ENCODE measurements at places on chromosomes 6 and 20.
A peak's percentile ranks its signal among the peaks of the same experiment; 100 is the strongest.

DNA sequence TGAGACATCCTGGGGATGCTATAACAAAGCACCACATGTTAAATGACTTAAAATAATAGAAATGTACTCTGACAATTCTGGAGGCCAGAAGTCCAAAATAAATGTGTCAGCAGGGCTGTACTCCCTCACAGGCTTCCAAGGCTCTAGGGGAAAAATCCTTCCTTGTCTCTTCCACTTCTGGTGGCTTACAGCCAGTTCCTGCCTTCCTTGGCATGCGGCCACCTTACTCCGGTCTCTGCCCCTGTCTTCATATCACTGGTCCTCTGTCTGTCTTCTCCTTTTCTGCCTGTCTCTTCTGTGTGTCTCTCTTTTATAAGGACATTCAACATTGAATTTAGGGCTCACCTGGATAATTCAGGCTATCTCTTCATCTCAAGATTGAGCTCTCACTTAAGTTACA is 155.3 kb upstream of the SYNCRIP start:
- DNase-seq: no peak

DNA sequence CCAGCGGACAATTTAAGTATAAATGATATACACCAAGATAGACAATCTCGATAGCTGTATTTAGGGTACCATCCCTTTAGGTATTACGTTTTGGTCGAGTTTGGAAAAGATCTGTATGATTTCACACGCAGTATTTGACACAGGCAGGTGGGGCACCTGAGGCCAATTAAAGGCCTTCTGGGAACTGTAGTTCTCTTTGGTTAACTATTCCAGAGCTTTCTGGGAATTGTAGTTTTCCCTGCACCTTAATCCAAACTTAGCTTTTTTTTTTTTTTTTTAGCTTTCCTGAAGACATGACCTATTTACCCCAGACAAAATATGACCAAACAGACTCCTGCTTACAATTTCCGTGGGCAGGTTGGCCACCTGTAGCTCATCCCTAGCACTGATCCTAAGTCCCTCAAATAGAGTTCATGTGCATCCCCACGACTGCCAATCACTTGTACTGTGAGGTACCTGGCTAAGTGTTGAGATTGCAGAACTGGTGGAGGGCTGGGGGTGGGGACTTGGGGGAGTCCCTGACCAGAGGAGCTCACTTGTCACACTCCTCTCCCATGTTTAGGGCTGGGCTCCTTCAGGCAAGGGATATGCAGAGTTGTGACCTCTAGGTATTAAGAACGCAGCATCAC is 999 bp upstream of the EHMT2 start:
- peak; percentile 22 for DNase-seq

- DNase-seq: no peak
These were observed 10.7 kb downstream of the TRAM2 start for GRCh38 chr6:52566201-52566600.

DNA sequence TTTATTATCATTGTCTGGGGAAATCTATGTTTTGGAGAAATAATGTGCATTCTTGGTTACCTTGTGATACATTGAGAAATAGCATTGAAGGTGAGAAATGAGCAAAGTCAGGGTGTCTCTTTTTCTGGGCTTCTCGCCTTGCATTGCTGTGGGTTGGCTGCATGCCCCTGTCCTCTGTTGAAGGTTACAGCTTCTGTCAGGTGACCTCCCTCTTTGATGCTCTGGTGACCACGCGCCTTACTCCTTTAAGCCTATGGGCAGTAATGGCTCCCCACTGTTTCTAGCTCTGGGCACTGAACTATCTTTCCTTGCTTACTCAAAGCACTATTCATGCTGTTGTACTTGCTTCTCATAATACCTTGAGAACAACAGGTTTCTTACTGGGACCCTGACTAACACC is 14.6 kb downstream of the ADGRB3 start:
- no peak for DNase-seq

DNA sequence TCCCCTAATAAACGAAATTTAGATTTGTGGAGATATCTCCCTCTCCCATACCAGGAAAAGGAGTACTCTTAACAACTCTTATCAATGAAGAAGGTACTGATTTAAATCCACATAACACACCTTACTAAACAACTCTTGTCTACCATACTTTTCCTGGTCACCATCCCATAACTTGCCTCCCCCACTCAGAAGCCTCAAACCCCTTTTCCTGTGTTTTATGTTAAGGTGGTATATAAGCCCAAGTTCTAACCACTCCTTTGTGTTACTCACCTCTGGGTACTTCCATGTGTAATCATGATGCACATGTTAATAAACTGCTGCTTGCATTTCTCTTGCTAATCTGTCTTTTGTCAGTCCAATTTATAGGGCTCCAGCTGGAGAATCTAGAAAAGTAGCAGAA is 330.7 kb downstream of the CD83 start:
- DNase-seq: no peak

- peak; percentile 76 for DNase-seq
These were observed 38.7 kb downstream of the RGS17 start for GRCh38 chr6:153092082-153093013.

GRCh38 chr6:40325791-40326190 is 261.4 kb downstream of the LRFN2 start:
- no peak for DNase-seq

DNA sequence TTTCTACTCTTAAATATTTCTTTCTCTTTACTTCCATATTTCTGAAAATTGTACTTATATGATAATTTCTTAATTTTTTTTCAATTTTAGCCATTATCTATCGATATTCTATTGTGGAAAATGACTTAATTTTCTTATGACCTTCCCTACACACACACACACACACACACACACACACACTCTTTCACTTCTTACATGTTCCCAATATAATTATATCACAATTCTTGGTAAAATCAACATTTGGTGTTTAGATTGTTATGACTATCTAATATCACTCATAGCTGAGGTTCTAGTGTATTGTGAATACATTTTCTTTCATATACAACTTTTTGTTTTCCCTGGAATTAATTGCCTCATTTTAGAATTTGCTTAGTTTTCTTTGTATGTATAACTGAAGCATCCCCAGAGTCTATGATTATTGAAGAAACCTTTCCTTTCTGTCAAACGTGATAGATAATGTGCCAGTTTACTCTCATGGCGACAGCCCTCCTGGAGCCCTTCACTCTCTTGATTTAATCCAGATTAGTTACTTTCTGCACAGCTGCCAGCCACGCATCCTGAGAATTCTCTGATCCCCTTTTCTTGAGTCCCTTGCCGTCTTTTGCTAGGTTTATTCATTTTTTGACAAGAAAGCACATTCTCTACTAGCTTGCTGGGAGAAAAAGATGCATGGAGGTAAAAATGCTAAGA is 63.4 kb downstream of the RNF182 start:
- no peak for DNase-seq

DNA sequence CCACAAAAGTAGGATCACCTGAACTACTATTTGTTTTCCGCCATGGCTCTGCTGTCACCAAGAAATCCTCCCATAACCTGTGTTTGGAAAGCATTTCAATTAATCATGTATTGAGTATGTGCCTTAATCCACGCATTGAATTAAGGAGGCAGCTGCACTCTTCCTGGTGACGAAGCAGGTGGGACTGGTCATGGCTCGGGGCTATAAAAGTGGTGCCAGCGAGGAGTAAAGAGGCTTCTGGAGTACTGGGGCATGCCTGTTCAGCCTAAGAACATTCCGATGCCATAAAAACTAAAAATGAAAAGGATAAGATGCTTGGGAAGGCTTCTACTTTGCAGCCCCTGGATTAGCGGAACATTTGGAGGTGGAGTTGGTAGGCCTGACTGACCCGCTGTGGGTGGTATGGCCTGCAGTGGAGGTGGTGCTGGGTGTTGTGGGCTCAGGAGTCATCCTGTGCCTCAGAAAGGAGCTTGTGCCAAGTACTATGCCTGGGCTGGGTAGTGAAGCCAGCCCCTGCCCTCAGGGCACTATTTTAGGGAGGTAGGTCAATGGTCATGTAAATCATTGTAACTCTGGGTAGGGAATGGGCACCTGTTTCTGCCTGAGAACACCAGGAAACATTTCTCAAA is 110.5 kb downstream of the B3GAT2 start:
- DNase-seq: no peak

GRCh38 chr6:156880913-156881312 is 103.7 kb downstream of the ARID1B start:
- no peak for DNase-seq

DNA sequence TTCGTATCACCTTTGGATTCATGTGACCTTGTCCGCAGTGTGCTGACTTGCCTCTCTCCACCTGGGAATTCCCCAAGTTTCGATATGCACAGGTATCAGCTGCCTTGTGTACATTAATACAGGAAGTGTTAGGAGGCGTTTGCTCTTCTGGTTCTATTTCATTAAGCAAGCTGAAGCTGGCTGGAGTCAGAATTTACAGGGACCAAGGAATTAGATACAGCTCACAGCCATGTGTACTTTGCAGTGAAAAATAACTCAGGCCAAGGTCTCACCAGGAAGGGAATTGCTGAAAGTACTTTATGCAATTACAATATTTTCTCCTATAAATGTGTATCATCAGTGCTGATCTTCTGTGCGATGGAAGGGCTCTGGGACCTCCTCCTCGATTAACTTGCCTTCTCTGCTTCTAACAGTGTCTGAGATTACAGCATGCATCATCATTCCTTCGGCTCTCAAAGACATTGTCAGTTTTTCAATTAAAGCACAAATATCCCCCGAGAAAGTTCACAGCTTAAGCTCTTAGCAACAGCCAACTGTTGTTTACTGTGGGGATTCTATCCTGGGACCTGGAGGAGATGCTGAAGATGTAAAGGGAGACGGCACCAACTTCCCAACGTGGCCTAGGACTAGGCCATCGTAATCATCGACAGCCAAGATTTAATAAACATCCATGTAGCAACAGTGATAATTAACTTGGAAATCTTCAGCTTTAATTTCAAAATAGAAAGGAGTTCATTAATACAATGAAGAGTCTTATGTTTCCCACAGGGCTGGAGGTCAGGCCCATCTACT is 13.8 kb upstream of the TIAM2 start:
- no peak for DNase-seq

All from AG10803 (cell line).